ENCODE measurements at places on chromosomes 11 and 22.

DNA sequence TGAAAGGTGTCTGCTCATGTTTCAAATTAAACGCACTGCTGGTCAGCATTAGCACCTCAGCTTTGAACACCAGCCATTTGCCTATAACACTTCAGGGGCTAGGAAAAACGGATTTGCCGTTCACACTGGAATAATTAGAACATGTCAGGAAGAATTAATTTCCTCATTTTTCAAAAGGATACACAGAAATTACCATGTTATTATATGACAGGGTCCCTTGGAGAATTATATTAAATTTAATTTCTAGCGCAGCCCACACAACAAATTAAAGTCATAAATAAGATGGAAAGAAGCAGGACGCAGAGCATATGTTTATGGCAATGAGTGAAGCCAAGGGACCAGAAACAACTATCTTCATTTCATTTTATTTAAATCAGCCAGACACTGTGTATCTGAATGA, 83.8 kb upstream of the SOX6 start:
- no peak for DNase-seq

GRCh38 chr22:43085658-43086606, 3.3 kb downstream of the TTLL1 start:
- DNase-seq = no peak

GRCh38 chr11:44235765-44236201, 74.2 kb downstream of the ALX4 start:
- no peak for DNase-seq

DNA sequence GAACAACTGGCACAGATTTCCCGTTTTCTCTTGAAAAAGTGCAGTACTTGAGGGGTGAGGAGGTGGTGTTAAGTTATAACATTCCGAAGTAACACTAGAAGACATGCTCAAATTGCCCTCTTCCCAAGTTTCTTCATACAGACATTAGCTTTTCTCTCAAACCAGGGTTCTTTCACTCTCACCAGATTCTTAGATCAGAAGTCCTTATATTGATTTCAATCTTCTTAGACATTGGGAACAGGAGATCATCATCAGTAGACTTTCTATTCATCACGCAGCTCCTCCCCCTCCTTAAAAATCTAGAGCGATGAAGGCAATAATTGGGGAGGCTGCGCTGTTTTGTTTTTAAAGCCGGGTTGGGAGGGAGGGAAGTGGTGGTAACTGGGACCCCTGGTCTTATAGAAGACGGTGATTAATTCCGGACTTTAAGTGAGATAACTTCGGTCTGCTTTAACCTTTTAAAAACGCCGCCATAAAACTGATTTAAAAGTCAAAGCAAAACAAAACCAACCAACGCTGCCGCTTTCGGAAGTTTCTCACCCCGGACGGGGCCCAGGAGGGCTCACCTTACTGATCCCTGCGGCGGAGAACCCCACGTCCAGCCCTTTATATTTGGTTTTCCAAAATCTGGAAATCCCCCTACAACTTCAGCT, 665 bp downstream of the USP28 start:
- DNase-seq = no peak

GRCh38 chr11:40602866-40603552, 856.4 kb downstream of the LRRC4C start:
- DNase-seq = no peak

- DNase-seq = no peak
These were observed 321.1 kb downstream of the MN1 start for GRCh38 chr22:27480487-27480886.

DNA sequence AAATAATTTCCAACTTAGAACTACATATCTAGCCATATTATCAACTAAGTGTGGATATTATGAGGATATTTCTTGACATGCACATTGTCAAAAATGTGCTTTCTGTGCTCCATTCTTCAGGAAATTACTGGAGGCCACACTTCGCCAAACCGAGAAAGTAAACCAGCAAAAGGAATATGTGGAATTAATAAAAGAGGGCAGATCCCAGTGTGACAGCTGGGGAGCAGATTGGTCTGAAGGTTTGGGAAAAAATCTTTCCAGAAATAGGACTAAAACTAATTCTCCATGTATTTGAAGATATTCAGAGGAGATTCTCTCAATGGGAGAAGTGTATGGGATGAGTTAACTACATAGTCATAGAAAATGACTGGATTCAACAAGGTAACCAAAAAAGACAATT, 546.9 kb upstream of the API5 start:
- DNase-seq = no peak

DNA sequence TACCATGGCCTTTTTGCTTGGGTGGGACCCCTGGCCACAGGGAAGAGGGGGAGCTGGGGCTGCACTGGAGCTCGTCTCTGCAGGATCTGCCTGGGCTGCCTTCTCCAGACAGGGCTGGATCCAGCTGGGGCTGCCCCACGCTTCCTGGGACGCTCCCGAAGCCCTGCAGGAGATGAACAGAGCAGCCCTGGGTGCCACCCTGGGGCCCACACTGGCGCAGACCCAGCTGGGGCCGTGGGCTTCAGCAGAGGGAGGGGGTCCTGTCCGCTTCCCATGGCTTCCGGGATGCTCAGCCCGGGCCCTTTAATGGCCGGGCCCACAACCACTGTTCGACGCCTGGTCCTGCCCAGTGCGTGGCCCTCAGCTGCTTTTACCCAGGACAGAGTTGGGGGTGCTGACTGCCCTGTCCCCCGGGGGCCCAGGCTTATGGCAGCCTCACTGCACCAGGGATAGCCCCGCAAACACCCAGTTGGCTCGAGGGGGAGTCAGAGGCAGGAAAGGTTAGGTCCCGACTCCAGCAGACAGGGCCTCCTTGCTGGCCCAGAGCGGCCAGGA, 12.0 kb downstream of the TSPO start:
- no peak for DNase-seq

GRCh38 chr11:63952570-63952969, 13.8 kb downstream of the NAA40 start:
- no peak for DNase-seq

- no peak for DNase-seq
These were observed 2.6 kb downstream of the TAGLN start for GRCh38 chr11:117201658-117202305.

DNA sequence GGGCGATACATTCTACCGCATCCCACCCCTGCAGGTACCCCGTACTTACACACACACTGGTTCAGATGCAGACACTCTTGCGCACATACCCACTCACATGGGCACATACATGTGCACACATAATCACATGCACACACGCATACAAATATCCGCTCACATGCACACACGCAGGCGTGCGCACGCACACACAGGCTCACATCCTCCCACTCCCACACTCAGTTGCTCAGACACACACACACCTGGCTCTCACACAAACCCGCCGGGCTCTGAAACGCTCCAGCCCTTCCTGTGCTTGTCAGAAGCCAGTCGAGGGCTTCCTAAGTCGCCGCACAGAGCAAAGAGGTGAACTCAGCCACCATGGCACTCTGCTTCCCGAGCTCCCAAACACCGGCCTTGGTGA, 164.5 kb downstream of the CRYBB2 start:
- no peak for DNase-seq

DNA sequence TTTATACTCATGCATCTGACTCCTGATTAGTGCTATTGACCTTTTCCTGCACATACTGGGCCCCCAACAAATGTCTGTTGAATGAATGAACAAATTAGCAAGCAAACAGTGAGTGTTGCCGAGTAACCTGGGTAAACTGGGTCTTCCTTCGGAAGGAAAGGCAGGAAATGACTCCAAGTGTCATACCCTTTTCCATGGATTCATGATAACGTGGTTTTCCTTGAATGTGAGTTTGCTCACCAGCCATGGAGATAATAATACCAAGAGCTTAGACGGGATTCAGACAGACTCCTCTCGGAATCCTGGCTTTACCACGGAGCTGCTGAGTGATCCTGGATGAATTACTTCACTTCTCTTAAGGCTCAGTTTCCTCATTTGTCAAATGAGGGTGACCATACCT, 16.7 kb downstream of the TECTA start:
- peak; percentile 13 for DNase-seq

DNA sequence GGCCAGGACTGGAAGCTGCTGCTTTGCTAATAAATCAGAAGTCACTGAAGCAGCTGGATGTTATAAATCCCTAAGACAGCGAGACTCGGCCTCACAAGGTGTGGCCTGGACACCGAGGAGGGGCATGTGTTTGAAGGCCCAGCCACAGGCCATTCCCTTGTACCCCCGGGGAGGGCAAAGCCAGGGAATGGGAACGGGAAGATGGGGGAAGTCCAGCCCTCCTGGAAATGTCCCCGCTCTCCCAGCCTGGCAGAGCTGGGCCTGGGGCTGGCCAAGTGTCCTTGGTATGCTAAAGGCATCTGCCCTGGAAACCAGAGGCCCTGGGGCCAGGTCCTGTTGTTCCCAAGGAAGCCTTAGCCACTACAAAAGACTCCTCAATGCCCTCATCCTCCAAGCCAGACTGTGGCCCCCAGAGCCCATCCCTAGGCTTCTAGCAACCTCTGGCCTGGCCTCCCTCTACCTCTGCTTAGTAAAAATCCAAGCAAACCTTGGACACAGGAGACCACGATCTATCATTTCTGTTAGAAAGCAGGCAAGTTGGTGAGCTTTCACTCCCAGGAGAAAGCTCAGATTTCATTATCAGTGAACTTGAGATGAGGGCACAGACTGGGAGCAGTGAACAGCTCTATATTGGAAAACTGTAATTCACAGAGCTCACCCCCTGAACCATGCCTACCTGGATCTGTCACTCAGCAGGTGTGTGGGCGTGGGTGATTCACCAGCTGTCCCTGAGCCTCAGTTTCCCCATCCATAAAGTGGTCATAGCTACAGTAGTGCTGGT, 11.0 kb downstream of the CHST1 start:
- no peak for DNase-seq

DNA sequence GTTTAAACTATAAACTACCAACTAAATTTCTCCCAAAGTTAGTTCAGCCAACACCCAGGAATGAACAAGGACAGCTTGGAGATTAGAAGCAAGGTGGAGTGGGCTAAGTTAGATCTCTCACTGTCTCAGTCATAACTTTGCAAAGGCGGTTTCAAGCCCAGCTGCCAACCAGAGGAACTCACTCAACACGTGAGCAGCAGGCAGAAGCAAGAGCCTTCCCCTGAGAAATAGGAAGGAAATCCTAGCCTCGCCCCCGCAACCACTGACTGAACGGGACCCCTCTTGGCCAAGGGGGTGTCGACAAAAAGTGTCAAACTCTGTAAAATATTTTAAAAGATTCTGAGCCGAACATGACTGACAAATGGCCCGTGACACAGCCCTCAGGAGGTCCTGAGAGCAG, 4.4 kb upstream of the KRTAP5-9 start:
- DNase-seq = no peak

DNA sequence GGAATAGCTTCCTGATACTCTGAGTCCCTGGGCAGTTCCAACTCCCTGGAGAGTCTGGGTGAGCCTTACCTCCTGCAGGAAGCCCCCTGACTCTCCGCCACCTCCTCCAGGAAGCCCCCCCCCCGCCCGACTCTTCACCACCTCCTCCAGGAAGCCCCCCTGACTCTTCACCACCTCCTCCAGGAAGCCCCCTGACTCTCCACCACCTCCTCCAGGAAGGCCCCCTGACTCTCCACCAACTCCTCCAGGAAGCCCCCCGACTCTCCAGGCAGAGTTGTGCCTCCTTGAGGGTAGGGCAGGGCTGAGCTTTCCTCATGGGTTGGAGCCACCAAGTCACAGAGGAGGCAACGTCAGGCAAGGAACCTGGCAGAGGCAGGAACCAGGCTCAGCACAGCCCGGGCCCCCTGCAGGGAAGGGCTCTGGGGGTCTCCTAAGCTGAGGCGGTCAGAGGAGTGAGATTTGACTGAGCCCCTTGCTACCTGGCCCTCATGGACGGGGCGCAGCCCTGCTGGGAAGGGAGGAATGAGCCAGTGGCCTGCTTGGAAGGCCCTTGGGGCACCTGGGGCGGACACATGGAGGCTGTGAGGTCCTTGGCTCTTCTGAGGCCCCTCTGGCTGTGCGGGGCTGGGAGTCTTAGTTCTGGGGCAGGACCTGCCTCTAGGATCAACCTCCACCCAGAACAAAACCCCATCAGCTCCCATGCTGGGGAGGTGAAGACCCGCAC, 18.1 kb downstream of the MRGPRG start:
- no peak for DNase-seq

GRCh38 chr11:7593481-7593880, 79.7 kb downstream of the PPFIBP2 start:
- DNase-seq = no peak

GRCh38 chr22:35046744-35047462, 19.1 kb upstream of the ISX start:
- no peak for DNase-seq

DNA sequence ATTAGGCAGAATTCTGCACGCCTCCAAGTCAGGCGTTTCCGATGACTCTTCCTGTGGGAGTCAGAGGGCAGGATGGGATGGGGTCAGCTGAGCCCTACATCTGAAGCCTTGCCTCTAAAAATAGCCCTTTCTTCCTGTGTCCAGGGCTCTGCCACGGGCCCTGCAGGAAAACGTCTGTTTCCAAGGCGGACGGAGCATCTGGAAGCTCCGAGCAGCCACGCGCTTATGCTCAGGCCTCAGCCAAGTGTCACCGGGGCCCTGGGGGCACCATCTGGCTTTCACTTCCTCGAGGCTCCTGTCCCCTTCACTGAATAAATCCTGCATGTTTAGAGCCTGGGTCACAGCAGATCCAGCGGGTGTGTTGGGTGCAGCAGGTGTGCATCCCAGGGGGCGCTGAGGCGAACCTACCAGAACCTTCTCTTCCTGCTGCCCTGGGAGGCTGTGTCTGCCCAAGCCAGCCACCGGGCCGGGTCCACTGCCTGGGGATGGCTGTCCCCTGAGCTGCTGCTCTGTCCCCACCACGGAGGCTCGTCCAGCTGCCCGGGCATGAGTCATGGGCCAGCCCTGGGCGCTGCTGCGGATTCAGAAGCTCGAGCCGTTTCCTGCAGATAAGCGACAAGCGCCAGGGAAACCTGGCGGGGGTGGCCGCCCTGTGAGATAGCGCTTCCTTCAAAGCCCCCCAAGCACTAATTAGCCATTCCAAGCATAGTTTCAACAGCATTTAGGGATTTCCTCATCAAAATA, 32.0 kb upstream of the LINC01488 start:
- DNase-seq = no peak

GRCh38 chr11:37718431-37718999, 1120.5 kb upstream of the RAG2 start:
- DNase-seq = no peak

DNA sequence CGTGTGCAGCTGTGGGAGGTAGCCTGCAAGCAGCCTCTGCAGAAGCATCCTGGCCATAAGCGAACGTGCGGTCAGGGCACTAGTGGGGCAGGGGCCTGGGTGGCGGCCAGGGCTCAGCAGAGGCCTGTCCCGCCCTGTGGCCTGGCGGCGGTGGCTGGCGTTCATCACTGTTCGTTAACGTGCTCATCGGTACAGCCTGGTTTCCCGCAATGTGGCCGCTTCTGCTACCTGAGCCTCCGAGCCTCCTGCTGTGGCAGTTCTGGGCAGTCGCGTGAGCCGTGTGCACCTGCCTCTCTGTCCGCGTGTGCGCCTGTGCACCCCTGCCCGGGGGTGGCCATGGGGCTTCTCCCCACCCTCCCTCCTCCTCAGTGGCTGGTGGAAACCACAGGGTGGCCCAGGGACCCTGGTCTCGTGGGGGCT, 117.9 kb downstream of the KCNQ1OT1 start:
- no peak for DNase-seq

DNA sequence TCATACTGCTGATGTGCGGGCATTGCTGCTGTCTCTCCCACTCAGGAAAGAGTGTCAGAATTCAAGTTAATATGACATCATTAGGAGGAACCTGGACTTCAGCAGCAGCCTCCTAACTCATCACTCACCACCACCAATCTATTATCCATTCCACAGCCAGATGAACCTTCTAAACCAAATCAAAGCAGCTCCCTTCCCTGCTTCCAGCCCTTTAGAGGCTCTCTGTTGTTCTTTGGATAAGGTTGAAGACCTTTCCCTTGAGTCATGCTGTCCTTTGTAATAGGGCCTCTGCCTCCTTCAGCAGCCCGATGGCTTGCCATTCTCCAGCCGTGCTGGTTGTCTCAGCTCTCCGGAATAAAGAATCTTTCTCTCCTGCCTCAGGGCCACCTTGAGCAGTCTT, 301.3 kb downstream of the DDX10 start:
- DNase-seq = no peak

All from NCI-H2081 (cell line).